ENCODE measurements at places on chromosomes 6 and 20.

DNA sequence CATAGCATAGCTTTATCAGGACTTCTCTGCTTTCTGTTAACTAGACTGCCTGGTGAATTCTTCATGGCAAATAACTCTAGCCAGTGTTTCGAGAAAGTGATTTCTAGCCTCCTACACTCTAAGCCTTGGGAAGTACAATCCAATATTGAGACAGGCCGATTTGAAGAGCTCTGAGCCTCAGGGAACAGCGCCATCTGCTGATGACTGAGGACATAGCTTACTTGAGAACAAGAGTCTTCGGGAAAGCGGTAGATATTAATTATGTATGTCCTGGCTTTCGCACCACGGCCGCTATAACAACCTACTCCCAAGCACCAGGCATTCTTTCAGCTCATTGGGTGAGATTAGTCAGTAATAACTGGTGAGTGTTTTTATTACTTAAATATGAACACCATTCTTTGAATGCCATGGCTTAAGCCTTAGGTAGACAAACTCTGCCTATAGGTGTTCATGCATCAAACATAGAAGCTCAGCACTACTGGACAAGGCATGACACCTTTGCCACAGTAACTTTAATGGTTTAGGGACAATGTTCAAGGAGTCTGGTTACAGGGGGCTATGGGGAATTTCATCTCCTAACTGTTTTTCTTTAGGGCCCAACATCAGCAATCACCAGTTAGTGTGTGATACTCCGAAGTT, 518.6 kb downstream of the BMP2 start:
- DNase-seq = peak; percentile 74

- no peak for DNase-seq
Measured at GRCh38 chr6:17919496-17919895, 67.9 kb downstream of the KIF13A start.

DNA sequence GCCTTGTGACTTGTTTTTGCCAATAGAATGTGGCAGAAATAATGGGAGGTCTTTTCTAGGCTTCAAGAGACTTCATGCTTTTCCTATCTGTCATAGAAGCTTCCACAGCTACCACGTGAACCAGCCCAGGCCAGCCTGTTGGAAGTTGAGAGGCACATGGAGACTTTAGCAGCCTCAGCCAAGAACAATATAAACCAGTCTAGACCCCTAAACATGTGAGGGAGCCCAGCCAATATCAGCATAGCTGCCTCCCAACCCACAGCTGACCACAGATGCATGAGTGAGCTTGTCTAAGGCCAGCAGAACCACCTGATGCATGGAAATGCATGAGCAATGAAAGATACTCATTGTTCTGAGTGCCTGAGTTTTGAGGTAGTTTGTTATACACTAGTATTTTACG, 540.7 kb upstream of the BTBD3 start:
- peak; percentile 74 for DNase-seq

GRCh38 chr6:106225581-106225980, 100.0 kb downstream of the ATG5 start:
- DNase-seq = no peak

GRCh38 chr6:16040628-16040974, 88.3 kb upstream of the MYLIP start:
- no peak for DNase-seq

- no peak for DNase-seq
Measured at GRCh38 chr6:10771371-10771894, 23.8 kb downstream of the TMEM14B start.

DNA sequence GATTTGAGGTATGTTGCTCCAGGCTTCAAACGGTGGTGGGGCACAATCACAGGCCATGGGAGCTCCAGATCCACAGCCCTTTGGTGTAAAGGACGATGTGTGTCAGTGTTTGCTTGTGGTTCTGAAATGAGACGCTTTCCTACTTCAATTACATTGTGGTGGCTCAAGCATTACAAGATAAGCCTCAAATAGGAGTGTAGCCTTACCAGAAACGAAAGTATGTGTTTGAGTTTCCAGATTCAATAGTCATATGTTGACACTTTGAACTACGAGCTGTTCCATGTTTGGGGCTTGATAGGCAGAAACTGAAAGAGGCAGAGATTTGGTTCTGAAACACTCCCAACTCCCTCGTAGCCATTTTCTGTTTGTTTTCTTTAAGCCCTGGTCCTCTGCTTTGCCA, 187.1 kb downstream of the MYLK4 start:
- no peak for DNase-seq

DNA sequence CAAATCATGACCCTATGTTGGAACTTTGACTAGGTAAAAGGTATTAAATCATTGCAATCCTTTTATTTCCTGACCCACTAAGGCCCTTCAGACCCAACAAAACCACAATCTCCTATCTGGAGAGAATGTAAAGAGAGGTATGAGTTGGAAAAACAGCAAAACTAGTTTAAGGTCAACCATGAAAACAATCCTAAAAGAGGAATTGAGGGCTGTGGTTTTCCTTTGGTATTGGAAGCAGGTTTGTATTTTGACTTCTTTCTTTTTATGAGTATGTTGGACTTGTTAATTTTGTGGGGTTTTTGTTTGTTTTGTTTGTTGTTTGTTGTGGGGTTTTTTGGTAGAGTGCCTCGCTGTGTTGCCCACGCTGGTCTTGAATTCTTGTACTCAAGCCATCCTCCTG, 4.7 kb upstream of the SEC63 start:
- no peak for DNase-seq

DNA sequence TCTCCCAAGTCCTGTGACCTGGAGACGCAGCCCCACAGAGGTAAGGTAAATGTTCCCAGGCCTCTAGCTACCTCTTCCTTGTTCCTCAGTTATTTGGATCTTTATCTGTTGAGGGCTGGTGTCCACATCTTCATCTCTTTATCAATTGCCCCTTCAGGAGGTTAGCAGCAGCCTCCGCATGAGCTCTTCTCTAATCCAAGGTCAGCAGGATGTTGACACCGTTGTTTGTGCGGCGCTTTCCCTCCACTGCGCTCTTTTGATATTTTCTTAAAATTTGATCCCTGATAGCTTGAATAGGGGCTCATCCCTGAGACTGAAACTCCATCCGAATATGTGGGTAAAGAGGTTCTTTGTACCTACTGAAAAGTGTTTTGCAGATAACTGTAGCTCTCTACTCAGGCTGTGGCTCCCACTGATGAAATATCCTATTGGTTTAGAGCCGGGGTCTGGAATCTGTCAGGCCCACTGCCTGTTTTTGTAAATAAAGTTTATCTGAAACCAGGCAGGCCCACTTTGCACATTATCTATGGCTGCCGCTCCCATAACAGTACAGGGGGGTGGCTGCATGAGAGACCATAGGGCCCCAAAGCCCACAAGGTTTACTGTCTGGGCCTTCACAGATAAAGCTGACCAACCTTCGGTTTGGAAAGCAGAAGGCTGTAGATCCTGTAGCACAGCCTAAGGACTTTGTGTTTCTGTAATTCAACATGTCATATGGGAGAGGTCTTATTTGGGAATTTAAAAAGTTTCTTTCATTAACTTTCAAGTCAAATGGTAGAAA, 362.6 kb downstream of the QKI start:
- DNase-seq = no peak

DNA sequence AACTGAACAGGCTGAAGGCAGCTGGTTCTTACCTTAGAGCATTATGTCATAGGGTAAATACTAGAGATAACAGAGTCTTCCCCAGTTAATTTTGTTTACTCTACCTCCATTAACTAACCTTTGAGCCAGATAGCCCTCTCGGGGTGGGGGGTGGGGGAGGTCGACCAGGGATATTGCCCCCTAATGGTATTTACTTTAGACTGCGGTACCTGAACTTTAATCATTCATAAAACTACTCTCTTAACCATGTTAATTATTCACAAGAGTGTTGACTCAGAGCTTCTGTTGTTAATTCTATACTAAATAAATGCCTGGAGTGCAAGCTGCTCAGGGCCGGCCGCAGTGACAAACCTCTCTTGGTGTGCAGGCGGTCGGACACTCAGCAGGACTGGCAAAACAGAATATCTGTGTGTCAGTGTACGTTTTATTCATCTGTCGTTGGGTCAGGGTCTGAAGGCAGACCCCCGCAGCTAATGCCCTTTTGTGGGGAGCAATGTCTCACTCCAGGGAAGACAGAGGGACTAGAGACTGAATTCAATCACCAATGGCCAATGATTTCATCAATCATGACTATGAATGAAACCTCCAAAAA, 152.4 kb upstream of the COL21A1 start:
- DNase-seq = no peak

DNA sequence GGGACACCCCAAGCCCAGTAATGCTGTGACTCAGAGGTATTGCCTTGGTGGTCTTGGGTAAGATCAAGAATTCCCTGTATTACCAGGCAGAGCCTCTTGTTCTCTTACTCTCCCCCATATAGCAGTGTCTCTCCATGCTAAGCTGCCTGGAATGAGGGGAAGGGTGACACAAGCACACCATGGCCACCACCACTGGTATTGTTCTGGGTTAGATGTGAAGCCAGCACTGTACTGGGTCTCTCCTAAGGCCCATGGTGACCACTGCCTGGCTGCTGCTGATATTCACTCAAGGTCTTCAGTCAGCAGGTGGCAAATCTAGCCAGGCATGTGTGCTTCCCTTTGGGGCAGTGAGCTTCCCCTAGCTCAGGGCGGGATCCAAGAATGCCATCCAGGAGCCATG, 36.5 kb downstream of the TAF11 start:
- no peak for DNase-seq

DNA sequence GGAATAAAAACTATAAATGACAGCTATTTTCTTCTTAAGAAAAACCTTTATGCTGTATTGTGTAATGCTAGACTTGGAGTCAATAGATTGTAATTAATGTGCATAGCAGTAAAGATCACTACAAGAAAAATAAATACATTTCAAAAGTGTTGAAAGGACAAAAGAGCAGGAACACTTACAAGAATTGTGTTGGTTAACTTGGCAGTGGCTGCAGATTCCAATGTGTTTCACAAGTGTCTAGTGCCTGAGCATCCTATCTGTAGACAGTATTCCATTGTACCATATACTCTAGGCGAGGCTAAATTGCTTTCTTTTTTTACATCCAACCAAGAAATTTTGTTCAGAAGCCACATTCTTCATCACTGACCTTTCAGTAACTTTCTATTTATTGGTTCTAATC, 924.1 kb downstream of the EPHA7 start:
- peak; percentile 72 for DNase-seq

GRCh38 chr6:25175681-25176080, 103.5 kb upstream of the CARMIL1 start:
- peak; percentile 14 for DNase-seq

DNA sequence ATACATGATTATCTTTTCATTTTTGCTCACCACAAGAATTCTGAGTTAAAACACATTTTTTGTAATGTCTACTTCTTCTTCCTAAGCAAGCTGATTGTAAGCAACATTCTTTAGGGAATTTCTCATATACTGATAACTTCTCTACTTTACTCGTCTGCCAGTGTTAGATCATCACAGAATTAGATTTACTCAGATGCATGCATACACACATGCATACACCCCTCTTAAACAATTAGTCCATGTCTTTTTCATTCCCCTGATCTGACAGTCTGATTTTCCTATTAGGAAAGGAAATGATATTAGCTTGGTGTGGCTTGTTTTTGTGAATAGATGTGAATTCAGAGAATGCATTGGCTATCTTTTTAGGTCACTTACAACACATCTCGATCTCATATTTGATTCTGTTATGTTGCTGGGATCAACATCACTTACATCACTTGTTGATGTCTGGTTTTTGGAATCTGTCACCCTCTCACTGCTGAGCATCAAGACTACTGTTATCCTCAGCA, 91.4 kb downstream of the FIG4 start:
- DNase-seq = peak; percentile 36

GRCh38 chr6:99745651-99746050, 139.0 kb downstream of the PRDM13 start:
- peak; percentile 35 for DNase-seq

DNA sequence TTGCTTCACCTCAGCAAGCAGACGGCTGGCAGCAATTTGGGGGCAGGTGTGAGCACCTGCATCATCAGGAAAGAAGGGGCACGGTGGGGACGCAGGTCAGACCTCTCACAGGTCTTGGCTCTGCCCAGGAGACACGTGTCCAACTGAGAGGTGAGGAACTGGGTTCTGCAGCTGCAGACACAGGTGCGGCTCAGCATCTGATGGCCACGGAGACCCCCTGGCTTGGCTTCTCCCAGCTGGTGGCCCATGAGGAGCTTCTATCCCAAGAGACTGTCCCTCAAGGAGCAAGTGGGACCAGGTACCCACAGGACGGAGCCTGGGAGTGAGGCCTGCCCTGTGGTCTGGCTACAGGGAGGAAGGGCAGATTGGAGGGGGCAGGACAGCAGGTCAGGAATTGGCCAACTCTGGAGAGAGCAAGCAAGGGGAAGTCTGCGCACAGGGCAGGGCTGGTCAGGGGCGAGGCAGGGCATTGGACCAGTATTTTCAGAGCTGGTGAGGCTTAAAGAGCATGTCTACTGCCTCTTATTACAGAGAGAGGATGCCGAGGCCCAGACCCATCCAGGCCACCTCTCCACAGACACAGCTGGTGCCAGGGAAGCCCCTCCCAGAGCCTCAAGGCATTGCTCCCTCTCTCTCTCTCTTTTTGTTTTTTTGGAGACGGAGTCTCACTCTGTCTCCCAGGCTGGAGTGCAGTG, 4.2 kb downstream of the STMN3 start:
- no peak for DNase-seq

- peak; percentile 12 for DNase-seq
Measured at GRCh38 chr6:41040101-41040939, 1.3 kb upstream of the UNC5CL start.

- DNase-seq = no peak
Measured at GRCh38 chr20:63552481-63553249, 1.3 kb upstream of the FNDC11 start.

DNA sequence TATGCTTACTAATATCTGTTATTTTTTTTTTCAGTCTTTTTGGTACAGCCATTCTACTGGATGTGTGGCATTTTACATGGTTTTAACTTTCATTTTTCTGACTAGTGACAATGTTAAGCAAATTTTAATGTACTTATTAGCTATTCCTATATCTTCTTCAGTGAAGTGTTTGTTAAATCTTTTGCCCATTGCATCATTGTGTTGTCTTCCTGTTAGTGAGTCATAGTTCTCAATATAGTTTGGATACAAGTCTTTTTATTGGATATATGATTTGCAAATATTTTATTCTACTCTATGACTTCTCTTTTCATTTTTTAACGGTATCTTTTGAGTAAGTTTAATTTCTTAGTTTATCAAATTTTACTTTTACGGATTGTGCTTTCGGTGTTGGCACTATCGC, 519.4 kb downstream of the CDKAL1 start:
- DNase-seq = peak; percentile 21

All from fibroblast of skin of right biceps (primary cell).